Peyer's patch (tissue), 4 donors: ENCODE measurements at places on chromosomes 16 and 17.

DNA sequence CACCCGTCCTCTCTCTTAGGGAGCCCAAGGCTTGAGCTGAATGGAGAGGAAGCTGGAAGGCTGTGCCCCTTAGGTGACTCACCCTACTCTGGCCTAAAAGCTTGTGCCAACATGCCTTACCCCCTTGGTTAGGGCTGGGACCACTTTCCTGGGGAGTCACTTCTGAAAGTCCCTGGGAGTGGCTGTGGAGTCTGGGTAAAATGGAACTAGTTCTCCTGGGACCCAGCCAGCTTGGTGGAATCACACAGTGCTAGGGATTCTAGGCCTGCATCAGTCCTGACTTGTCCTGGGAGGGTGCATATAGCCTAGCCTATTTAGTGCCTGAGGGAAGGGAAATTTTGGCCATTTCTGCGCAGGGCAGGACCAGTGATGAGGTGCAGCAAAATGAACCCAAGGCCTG is 10.5 kb downstream of the MMP28 start:
- DNase-seq, result no peak

GRCh38 chr17:82949984-82950383 is 110.2 kb upstream of the ZNF750 start:
- DNase-seq, result no peak

GRCh38 chr17:41544491-41544892 is 16.4 kb upstream of the KRT19 start:
- peak; percentile 72 for DNase-seq

DNA sequence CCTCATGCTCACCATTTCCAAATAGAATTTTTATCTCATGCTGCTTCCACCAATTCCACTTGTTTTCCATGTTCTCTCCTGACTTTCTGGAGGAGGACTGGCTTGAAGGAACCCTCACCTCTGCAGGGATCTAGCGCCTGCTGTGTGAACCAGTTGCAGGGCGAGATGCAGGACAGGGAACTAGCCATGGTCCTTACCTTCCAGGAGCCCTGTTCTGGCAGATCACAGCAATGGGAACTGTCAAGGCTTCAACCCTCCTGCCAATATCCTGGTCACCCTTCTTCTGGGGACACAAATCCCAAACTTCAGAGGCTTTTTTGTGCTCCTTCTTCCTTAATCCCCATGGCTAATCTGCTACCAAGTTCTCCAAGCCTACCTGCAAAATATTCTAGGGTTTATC is 60.4 kb upstream of the MMP2 start:
- no peak for DNase-seq

DNA sequence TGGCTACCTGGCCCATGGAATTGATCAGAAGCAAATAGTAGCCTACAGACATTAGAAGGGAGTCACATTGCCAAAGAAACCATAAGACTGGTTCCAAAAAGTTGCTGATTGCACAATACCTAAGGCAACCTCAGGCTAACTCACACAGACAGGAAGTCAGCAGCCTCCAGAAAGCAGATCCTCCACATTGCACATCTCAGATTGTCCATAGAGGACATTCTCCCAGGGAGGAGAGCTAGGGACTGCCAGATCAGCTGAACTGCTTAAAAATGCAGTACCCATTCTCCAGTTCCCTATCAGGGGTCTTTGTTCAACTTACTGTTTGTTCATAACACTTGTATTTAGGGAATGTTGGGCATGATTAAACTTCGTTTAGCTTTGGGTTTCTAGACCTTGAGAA is 4.2 kb downstream of the CCL3 start:
- DNase-seq, result no peak

GRCh38 chr16:13793841-13794409 is 126.0 kb upstream of the ERCC4 start:
- DNase-seq, result no peak

- peak; percentile 40 for DNase-seq
Observed at GRCh38 chr16:81608523-81609209, 164.1 kb downstream of the CMIP start.

DNA sequence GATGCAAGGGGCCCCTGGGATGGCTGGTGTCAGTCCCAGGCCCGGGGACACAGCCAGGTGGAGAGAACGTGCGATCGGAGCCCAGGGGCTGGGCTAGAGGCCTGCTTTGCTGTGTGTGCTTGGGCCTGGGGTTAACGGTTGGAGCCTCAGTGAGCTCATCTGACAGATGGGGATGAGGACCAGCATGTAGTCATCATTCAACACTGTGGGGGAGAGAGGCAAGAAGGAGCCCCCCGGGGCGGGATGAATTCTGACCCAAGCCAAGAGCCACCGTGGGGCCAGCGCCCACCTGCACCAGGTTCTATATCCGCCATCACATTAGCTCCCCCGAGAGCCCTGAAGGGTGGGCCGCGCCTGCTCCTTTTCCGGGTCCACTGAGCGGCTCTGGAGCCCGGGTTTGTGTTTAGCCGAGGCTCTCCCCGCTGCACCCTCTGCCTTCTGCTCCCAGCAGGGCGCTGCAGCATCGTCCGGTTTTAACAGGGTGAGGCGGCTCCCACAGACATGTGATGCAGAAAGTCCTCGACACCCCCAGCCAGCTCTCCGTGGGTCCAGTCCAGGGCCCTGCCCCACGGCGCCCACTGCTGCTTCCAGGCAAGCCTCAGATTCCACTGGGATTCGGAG is 365.7 kb downstream of the SEC14L1 start:
- DNase-seq, result no peak

- peak; percentile 77 for DNase-seq
Observed at GRCh38 chr16:3577302-3577752, at the start of gene NLRC3. Gene NLRC3 (minus strand): TSS chr16:3577403. CDS start chr16:3565036, 12,367 bp downstream.

GRCh38 chr17:72642720-72643119 is 449.8 kb downstream of the SLC39A11 start:
- DNase-seq, result no peak

GRCh38 chr16:53515811-53516210 is 12.8 kb upstream of the AKTIP start:
- DNase-seq, result no peak

DNA sequence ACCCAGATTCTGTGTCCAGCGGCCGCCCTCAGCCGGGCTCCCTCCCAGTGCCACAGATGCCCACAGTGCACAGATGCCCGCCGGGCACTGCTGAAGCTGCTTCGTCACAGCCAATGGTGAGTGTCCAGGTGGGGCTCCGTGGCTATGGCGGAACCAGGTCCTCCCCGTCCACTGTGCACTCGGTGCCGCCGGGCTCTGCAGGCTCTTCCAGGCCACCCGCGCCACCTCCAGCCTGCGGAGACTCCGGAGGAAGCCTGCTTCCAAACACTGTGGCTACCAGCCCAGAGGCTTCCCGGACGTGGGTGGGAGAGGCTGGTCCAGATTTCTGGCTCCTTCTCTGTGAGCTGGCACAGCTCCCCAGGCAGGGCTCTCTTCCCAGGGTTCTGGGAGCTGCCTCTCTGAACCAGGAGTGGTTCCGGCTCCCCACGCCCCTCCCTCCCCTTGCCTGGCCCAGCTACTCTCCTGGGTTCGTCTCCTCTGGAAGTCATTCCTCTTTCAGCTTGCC is 2.8 kb upstream of the PYCR1 start:
- no peak for DNase-seq

GRCh38 chr17:55140809-55141208 is 124.0 kb upstream of the HLF start:
- no peak for DNase-seq

- DNase-seq, result no peak
Observed at GRCh38 chr16:31064882-31065461, 9.1 kb downstream of the ZNF668 start.

DNA sequence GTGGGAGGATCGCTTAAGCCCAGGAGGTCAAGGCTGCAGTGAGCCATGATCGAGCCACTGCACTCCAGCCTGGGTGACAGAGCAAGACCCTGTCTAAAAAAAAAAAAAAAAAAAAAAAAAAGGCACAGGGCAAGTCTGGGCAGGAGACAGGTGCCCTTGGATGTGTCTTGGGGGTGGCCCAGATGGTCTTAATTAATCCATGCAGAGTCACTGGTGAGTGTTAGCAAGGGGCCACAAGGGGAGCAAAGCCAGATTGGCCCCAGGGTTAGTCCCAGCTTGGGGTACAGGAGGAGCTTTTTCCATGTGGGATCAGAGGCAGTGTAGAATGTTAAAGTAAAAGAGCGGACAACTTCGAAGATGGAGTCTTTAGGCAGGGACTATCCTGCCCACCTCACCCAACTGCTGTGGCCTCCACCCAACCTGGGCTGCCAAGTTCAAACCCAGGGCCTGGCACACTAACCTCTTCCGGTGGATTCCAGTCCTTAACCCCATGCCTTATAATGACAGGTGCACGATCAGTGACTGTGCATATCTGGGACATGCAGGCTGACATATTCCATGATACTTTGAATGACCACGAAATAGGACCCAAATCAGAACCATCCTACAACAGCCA is 32.2 kb upstream of the MFSD6L start:
- no peak for DNase-seq

GRCh38 chr16:720447-720989 is 428 bp upstream of the ANTKMT start:
- DNase-seq, result no peak

DNA sequence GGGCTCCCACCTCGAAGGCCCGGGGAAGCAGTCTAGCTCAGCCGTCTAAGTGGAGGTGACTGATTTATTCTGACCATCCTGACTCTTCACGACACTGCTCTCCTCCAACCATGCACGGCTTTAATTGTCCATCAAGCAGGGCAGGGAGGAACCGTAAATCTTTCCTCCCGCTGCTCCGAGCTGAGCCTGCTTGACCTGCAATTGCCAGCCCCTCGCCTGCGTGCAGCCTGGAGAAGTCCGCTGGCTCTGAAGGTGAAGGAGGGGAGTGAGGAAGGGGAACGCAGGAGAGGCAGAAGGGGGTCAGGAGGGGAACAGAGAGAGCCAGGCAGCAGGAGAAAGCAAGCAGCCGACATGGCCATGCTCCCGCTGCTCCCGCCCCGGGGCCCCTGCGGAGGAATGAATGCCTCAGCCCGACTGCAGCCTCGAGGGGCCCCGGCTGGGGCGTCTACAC is 10.1 kb downstream of the RBFOX3 start:
- DNase-seq, result no peak

GRCh38 chr17:21019976-21020586 is 22.7 kb downstream of the USP22 start:
- peak; percentile 73 for DNase-seq

DNA sequence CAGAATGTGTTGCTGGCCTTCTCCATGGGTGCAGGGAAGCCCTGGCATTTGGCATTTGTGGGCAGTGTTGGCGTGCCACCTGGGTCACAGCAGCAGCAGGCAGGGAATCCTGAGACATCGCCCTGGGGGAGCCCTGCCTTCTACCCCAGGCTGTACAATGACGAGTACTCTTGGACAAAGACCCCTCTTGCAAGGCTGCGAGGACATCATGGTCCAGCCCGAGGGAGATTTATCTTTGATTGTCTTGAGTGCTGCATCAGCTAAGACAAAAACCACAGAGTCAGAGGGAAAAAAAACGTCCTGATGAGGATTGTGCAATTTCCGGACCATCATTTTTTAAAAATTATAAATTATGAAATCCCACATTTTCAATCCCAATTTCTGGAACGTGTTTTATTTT is 3.7 kb downstream of the CRISPLD2 start:
- no peak for DNase-seq

DNA sequence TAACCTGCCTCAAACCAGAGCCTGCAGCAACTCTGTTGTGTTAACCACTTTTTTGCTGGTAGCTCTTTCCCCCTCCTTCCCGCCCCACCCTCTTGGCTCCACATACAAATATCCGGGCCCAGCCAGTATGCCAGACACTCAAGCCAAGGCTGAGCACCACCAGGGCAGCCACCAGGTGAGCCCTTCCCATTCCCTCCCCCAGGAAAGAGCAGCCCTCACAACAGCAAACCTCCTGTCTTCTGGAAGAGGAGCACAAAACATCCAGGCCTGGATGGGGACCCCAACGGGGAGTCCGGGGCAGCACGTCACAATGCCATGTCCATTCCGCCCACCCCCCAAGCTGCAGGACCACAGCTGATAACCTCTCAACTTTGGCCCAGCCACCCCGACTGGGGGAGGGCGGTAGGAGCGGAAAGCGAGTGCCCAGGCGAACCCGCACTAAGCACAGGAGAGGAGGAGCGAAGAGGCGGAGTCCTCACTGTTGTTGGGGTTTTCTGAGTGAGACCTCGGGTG is 757 bp downstream of the ORMDL3 start:
- peak; percentile 74 for DNase-seq

- no peak for DNase-seq
Observed at GRCh38 chr16:80253741-80254140, 287.1 kb upstream of the DYNLRB2 start.

GRCh38 chr17:41061964-41062363 is 2.0 kb upstream of the KRTAP2-3 start:
- no peak for DNase-seq

DNA sequence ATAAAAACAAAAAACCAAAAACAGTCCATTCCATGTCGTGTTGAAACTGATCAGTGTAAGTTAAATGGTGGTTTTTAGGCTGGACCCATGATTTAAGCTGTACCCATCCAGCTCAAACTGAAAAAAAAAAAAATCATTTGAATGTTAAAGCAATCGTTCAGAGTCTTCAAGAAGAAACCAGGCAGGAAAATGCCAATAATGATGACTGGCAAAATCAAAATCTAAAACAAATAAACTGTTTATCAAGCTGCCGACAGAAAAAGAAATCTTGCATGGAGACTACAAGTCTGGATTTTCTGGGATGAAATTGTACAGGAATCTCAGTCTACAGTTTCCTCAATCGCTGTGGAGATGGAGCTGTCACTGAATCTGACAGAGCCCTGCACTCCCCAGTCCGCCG is 40.7 kb downstream of the SOST start:
- no peak for DNase-seq

DNA sequence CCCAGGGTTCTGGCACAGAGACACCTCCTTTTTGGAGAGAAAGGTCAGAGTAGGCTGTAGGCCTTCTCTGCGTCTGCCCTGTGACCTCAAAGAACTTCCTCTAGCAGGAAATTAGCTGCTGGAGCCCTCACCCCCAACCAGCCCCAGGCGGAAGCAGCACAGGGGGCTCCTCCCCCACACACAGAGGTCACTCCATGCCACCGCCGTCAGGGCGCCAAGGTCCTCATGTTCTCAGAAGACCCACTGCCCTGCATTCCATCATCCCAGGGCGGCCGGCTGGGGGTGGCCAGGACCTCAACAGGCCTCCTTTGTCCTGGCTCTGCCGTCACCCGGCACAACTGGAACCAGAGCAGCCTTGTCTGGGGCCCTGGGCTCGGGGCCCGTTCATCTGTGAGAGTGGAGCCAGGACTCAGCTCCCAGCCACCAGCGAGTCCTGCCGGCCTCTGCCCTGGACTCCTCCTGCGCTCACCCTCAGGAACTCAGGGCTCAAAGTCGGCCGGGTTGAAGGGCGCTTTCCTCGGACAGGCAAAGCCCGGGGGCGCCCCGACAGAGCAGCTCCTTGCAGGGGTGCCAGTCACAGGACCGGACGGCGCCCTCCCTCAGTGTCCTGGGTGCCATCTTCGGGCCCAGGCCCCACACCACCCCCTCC is 1.2 kb downstream of the TMC6 start:
- DNase-seq, result peak; percentile 82
